ENCODE measurements at places on chromosomes 5 and 9.

- DNase-seq, result no peak
These were observed 190.5 kb upstream of the PPP1R26 start for GRCh38 chr9:135289081-135289491.

- DNase-seq, result peak; percentile 91
These were observed 42.9 kb upstream of the SUB1 start for GRCh38 chr5:32542216-32543059.

DNA sequence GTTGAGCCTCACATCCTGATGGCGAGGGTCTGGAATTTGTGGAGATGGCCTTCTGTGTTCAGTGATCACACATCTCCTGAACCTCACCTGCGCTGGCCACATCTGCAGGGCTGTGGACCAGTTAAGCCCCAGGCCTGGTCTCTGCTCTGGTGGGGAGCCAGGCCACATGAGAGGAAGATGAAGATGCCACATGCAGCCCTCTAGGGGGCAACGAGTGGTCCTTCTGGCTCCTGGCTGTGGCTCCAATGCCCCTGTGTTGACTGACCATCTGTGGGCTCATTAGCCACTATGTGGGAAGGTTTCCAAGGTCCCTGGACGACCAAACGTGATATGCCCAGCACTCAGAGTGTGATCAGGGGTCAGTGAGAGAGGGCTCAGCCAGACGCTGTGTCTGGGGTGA is 203.0 kb downstream of the HSPA4 start:
- DNase-seq, result no peak

- DNase-seq, result no peak
These were observed 95.9 kb upstream of the COL5A1 start for GRCh38 chr9:134545543-134546245.

GRCh38 chr9:75467142-75467541 is 378.8 kb downstream of the OSTF1 start:
- no peak for DNase-seq

GRCh38 chr5:141878186-141878710 is at the start of gene PCDH1:
Gene PCDH1, minus strand, starts transcription at chr5:141878410. Its CDS starts 148 bp downstream, at chr5:141878262.
- no peak for DNase-seq

GRCh38 chr5:179138568-179138925 is 78.4 kb downstream of the ZNF354C start:
- DNase-seq, result no peak

DNA sequence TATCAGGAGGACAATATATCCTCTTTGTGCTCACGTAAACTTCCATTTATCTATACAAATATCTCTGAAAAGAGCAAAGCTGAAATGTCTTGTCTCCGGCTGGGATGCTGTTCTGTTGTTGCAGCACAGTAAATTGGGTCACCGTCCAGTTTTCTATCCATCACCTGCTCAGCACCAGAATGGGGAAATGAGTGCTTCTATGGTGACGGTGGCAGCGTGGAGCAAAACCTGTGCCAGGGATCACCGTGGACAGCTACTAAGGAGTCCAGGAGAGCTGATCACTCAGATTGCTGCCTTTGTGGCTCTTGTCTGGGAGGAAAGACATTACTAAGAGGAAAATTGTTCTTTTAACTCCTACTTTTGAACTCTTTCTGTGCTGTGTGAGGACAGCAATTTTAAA is 531.6 kb downstream of the PSAT1 start:
- DNase-seq, result no peak

DNA sequence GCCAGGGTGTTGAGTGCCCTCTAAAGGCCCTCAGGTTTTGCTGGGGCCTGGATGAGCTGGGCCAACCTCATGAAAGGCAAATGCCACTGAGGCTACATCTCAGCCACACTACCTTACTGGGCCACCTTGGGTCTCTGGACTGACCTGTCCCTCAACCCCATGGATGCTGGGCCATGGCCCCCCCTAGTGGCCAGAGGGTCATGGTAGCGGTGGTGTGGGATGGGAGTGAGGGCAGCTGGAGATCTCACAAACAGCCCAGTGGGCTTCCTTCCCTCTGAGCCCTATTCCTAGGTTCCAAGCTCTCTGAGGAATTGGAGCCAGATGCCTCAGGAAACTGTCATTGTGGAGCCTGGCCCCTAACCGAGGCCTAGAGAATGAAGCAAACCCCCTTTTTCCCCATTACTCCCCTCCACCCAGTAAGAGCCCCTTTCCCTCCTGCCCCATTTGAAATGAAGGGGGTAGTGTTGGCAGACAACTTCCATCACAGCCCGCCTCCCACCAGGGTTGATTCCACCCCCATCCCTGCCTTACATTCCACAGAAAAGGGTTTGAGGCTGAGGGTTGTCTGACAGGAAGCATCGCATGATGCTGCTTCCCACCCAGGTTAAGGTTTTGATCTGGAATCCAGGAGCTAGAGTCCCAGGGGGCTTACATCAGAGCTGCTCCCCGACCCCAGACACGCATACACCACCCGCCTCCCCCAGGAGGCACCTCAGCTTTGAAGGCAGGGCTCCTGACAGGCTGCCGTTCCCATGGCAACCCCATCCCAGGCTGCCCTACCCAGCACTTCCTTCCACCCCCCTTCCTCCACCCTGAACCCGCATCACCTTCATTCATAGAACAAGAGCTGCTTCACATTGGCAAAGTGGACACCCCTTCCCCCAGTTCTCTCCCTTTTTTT is 63.9 kb downstream of the PCDH1 start:
- DNase-seq, result peak; percentile 50

DNA sequence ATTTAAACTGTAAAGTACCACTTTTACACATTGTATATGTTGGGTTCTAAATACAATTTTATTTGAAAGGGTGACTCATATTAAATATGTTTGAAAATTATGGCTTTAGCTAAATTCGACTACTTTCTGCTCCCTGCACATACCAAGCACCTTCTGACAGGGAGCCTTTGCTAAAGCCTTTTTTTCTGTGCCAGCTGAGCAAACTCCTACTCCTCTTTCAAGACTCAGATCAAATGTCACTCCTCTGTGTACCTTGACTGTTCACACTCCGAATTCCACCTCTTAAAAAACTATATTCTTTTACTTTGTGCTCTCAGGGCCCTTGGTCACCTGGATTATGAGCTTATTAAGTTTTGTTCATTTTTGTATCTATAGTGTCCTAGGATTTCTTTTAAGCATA is 6.5 kb upstream of the OXCT1 start:
- no peak for DNase-seq

DNA sequence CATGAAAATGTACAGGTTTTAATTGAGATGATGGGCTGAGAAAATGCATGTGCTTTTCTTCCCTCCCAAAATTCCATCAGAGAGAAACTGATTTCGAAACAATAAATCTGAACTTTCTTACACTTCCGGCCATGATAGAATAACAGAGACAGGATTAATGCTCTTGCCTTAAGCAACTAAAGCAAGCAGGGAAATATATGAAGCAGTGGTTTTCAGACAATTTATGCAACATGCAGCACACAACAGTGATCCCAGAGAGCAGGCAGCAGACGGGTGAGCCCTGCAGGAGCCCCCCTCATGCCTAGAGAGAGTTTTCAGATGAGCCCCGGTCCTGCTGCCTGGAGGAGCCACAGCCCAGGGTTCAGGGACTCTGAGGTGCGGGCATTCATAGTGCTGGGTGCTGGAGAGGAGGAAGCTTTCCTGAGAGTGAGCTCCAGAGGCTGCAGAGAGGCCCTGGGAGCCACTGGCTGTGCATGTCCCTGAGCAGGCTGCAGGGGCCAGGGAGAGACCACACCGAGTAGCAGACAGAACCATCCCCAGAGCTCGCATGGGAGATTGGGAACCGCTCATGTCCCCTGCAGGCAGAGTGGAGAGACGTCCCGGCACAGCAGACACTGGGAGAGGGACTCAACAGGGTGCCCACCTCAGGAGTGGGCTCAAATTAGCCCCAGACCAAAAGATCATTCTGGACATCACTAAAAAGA is 143.5 kb downstream of the OLFM1 start:
- DNase-seq, result no peak

DNA sequence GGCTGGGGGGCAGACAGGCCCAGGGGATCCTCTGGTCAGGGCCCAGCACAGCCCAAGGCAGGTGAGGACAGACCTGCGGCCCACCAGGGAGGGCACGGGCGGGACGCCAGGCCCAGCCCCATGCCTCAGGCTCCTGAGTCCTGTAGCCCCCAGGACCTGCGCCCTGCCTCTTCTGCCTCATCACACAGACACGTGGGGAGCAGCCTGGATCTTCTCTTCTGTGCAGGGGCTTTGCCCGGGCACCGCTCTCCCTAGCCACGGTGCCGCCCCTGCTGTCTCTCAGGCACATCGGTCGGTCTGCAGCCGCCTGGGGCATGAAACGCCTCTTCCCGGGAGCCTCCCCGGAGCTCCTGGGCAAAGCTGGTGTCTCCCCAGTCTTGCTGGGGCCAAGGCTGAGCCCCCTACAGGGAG is 40.2 kb upstream of the EGFL7 start:
- no peak for DNase-seq

- no peak for DNase-seq
These were observed 29.3 kb downstream of the GOLGA2 start for GRCh38 chr9:128246471-128246870.

GRCh38 chr5:143695244-143695864 is 116.6 kb upstream of the HMHB1 start:
- DNase-seq, result no peak

- no peak for DNase-seq
These were observed 294.6 kb upstream of the CLINT1 start for GRCh38 chr5:158153508-158153907.

GRCh38 chr9:94097788-94098414 is 13.6 kb downstream of the PTPDC1 start:
- no peak for DNase-seq

DNA sequence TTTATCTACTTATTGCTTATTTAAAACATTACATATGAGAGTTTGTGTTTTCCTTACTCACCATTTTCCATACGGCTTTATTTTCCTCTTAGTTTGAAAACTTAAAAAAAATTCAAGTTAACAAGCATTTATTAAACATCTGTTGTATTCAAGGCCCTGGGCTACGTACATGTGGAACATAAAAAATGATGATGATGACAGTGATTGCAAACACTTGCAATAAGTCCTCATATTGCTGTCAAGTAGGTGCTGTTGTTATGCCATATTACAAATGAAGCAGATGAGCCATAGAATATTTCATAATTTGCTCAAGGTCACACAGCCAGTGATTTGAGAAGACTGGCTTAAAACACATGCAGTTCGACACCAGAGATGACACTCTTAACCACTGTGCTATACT is 180.6 kb downstream of the COMMD10 start:
- DNase-seq, result no peak

GRCh38 chr5:173736923-173737412 is 120.5 kb upstream of the BOD1 start:
- no peak for DNase-seq

GRCh38 chr5:22986281-22986680 is 133.1 kb upstream of the CDH12 start:
- no peak for DNase-seq

GRCh38 chr5:172207511-172207910 is 13.5 kb downstream of the EFCAB9 start:
- no peak for DNase-seq

DNA sequence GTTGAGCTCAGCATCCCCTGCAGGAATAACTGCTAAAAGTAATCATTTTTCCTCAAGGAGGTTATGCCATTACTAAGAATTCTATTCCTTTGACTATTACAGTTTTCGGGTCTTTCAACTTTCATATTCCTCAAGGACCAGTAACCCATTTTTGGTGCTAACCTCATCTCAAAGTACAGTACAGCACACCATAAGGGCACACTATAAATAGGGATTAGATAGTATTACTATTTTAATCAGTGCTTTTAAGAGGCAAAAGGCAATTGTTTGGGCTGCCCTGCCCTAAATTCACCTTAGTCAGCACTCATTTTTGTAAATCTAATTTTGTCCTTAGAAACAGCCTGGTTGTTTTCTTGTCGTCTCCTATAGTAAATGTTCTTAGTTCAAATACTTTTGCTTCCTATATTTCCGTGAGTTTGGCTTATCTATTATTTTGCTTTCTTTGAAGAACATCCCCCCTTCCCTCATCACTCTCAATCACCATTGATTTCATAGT is 13.6 kb upstream of the GARNL3 start:
- DNase-seq, result no peak

DNA sequence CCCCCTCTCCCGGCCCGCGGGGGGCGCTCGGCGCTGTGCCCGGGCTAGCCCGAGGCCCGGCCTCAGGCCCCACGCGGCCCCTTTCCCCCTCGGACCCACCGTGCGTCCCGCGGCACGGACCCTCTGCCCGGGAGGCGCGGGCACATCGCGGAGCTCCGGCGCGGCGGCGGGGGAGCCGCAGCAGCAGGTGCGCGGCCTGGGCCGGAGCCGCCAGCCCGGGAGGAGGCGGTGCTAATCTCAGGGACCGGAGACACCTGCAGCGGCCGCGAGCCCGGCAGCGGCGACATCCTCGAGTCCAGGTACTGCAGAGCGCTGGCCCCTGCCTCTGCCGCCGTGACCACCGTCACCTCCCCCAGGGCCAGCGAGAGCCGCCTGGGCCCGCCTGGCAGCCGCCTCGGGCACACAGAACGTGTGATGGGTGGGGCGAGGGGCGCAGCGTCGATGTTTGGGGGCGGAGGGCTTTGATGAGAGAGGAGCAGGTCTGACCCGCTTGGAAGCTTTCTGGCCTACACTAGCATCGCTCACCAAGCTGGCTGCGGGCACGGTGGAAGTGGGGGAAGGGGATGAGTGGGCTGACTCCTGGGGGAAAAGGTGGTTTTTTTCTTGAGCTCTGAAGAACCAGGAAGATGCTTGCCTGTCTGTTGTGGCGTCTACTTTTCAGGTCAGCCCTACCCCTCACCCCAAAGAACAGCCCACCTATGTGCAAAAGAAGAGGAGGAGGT is 524 bp downstream of the CYFIP2 start:
- peak; percentile 47 for DNase-seq

DNA sequence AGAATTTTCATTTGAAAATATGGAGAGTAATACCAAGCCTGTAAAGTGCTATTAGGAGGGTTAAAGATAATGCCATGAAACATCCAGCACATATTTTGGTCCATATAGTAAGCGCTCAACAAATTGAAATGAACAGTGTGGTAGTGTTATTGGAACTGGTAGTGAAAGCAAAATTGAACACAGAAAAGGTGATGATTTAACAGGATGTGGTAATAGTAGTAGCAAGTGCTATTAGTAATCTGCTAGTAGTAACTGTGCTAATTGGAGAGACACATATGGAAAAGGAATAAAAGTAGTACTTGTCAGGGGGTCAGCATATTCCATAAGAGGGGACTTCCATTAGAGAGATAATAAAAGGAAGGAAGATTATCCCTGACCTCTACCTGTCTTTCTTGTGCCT is 187.3 kb downstream of the HTR1A start:
- DNase-seq, result no peak

DNA sequence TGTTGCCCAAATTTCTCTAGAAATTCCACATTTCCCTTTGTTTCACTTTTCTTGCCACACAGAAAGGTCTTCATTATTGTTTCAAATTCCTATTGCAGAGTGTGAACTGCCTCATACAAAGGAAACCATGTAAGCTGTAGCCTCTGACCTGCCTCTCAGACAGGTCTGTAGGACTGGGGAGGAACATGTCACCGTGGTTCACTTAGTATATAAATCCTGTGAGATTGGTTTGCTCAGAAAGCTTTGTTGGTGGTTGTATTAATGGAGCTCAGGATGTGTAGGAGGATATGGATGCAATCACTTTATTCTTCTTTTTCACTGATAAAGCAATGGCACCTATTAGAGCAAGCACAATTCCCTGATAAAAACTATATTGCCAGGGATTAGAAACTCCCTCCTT is 4.2 kb downstream of the SGCD start:
- DNase-seq, result no peak
